ENCODE measurements at places on chromosomes 1 and 21.
A peak's percentile ranks its signal among the peaks of the same experiment; 100 is the strongest.

DNA sequence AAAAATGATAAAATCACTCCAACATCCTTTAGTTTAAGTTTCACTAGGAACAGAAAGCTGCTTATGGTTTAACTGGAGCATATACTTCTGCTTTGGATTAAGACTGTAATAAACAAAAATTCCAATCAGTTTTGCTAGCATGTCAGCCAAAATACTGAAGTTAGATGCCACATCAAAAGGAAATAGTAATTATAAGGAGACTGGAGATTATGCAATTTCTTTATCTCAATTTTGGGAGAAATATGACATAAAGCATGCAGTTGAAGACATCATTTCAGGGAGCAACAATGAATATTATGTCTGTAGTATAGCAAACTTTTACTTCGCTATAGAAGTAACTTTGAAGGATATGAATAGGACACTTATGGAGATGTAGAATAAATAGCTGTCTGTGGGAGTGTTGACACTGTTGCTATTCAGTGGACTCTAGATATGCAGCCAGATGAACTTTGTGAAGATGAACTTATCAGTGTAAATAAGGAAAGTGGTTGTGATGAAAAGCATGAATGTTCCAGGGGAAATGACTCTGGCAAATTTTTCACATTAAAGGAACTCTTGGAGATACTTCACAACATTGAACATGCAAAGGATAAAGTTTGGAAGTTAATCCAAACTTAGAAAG lies 107.8 kb downstream of the RABGAP1L start:
- DNase-seq: no peak

- peak; percentile 58 for DNase-seq
Measured at GRCh38 chr1:94522304-94522703, 19.3 kb downstream of the F3 start.

- no peak for DNase-seq
Measured at GRCh38 chr1:151199873-151200581, 1.7 kb downstream of the PIP5K1A start.

- no peak for DNase-seq
Measured at GRCh38 chr1:97093741-97094140, 372.2 kb downstream of the PTBP2 start.

DNA sequence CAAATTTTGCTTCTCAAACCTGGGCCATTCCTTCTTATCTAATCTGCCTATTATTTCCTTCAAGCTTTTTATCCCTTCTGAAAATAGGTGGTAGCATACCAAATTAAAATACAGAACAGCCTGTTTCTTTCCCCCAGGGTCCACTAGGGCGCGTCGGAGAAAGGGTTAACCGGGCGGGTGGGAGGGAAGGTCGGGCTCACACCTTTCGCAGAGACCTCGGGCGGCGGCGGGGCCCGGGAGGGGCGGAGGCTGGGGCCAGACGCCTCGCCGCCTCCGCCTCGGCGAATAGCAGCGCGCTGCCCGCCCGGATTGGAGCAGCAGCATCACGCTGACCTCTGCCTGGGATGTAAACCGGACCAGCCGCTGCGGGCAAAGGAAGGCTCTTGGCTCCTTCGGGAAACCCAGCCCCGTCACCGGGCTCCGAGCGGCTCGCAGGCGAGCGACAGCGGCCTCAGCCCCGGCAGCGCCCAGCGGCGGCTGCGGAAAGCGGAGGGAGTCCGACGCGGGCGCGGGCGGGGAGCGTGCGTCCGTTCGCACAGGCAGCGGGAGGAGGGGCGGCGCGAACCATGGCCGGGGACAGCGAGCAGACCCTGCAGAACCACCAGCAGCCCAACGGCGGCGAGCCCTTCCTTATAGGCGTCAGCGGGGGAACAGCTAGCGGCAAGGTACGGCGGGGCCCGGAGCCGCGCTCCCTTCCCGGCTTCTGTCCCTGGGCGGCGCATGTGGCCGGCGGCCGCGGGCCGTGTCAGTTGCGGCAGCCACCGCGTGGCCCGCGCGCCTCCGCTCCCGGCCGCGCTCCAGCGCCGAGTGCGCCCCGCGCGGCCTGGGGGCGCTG lies at the start of gene UCK2:
Gene UCK2 (plus strand): TSS at position 347 of the 835 bp plus-strand sequence. CDS start 220 bp downstream, at position 567.
- peak; percentile 60 for DNase-seq

DNA sequence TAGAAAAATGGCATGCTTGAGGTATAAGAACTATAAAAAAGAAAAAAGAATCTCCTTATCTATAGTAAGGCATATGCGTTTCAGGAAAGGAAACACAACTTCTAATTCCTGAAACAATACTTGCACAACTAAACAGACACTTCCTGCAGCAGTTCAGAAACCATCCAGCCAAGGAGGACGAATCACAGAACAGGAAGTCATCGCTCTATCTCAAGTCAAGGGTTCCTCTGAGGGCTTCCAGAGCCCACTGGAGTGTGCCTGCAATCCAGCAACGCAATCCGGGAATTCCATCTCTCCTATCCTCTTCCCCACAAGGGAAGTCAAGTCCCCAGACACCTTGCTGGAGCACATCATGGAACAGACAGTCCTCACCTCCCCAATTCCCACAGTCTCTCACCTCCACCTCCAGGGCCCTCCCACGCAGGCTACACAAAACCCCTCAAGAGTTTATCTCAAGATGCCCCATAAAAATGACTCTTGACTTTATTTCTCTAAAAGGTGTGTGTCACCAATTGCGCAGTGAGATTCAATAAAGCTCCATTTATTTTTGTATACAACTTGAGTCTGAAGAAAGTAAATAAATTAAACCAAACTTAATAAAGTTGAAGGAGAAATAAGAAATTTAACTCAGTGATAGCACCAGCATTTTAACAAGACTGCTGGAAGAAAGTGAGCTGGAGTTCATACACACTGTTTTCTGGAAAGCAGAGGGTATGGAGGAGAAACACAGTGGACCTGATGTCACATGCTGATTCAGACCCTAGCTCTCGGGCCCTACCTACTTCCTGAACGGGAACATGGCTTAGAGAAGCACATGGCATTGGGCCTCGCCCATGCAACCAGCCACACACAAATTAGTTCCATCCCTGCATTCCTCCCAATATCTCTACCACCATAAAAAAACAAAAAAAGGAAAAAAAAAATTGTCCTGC lies 39.9 kb downstream of the SIPA1L2 start:
- DNase-seq: peak; percentile 89
